ENCODE measurements at places on chromosomes 7 and 10.
A peak's percentile ranks its signal among the peaks of the same experiment; 100 is the strongest.

GRCh38 chr10:122021828-122022227, 32.9 kb downstream of the TACC2 start:
- DNase-seq: no peak

GRCh38 chr10:48464121-48464870, 140.6 kb downstream of the ARHGAP22 start:
- DNase-seq: no peak

DNA sequence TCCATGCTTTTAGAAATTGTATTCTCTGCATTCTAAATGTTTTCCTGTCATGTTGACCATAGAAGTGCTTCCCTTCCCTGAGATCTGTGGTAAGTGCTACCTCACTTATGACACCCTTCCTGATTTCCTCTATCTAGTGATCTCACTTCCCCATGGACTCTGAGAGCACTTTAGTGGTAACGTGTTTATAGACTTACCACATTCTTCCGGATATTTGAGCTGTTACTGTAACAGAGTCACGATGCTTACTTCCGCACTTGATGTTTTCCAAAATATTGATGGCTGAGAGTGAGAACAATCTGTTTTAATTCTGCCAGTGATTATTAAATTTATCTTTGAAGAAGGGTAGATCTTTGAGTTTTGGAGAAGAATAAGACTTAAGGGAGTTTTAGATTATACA, 60.1 kb upstream of the NAMPT start:
- no peak for DNase-seq

DNA sequence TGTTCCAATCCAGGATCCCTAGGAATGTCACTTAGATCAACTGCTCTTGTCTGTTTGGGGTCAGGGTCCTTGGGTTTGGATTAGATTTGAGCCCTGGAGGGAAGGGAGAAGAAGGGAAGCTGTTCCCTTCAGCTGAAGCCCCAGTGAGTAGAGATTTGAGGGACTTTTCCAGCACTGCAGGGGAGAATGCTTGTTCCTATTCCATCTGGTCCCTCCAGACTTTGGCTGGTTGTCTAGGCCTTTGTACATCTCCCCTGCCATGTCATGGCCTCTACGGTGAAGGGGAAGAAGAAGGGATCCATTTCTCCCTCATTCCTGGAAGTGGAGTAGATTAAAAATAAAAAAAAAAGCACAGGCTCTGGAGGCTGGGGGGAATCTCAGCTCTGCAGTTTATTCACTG, 11.1 kb downstream of the C10orf62 start:
- no peak for DNase-seq

DNA sequence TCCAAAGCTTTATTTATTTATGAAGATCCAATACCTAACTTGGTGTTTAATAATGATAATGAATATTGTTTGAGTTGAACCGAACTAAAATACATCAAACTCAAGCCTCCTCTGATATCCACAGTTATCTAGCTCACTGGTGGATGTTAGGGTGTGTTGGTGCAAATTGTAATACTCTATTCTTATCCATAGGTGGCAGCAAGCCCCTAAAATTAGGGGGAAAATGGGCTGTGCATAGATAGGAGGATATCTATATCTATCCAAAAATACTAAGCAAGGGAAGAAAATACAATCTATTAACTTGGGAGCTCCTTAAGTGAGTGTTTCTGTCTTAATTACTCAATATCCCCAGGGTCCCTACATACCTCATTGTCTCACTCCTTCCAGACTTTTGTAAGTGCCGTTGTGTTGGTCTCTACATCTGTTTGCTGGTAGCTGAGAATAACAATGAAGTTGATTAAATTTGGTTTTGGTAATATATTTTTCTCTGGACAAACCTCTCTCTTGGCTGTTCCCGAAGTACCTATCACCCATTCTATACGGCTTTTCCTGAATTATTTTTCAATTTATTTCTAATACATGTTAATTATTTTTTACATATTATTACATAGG, 55.0 kb upstream of the VWDE start:
- no peak for DNase-seq

DNA sequence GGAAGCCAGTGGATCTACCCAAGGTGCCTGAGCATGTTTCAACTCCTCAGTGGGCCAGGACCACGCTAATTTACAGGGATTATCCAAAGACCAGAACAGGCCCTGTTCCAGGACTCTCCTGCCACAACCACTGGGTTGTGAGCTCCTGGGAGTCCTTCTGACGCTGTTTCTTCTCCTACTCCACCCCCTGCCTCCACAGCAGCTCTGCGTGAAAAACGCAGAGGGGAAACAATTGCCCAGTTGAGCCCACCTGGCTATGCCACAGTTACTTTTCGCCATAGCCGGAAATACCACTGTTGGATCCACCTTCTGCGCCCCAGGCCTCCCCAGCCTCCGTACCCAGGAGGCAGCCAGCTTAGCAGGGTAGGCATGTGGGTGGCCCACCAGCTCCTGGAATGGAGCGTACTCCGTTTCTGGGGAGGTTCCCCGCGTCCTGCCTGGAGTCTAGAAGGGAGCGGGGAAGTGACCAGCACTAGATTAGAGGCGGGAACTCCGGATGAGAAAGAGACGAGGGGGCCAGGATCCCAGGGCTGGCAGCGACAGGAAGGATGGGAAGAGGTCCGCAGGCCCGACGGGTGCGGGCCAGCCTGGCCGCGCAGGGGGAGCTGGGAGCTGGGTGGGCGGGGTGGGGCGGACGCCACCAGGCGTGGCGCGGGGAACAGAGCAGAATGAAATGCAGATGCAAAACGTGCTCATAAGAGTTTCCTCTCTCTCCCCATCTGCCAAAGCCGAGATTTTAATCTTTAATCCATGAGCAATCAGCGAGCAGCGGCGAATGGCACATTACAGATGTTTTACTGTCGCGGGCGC, 32.1 kb upstream of the PAX2 start:
- no peak for DNase-seq

- DNase-seq: no peak
Observed at GRCh38 chr10:51915031-51915542, 215.7 kb upstream of the CSTF2T start.

DNA sequence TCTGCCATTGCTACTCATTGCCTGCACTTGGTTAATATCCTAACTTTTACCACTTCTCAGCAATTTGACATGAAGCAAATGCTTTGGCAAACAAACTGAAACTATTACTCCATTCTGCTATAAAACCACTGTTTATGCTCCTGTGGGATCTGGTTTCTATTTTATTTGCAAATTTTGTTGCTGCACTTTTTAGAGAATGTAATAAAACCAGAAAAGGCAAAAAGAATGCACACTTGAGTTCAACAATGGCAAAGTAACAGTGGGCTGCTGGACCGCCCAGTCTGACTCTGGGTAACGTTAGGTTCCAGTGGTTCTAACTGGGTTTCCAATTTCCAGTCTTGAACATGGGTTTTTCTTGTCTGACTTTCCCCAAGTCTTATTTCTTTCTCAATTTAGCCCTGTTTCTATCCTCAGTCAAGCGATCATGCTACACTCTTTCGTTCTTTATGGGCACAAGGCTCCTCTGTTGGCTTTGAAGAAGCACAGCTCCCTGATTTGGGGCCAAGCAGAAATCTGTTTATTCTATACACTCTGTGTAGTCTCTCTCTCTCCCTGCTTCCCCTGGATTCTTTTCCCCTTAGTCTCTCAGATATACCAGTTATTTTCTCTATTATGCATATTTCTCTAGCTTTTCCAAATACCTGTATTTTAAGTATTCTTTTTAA, 129.2 kb upstream of the FAM3C start:
- DNase-seq: no peak

- DNase-seq: no peak
Observed at GRCh38 chr10:32433542-32433941, 12.4 kb upstream of the CCDC7 start.

- no peak for DNase-seq
Observed at GRCh38 chr10:69492091-69492745, 41.0 kb downstream of the TSPAN15 start.

DNA sequence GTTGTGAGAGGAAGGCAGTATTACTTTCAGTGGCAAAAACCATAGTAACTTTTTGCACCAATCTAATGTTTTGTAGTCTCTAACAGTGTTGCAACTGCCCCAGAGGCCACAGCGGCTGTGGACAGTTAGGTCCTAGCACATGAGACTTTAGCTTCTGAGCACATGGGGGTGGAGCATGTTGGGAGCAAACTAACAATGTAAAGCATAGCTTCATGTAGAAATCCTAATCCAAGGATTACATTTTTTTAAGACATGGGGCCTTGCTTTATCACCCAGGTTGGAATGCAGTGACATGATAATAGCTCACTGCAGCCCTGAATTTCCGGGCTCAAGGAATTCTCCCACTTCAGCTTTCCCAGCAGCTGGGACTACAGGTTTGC, 49.0 kb downstream of the LAMB1 start:
- no peak for DNase-seq

- no peak for DNase-seq
Observed at GRCh38 chr7:135728136-135728669, at the start of gene SLC13A4. SLC13A4 (minus strand) TSS chr7:135728186; CDS start chr7:135727496, 690 bp downstream.

DNA sequence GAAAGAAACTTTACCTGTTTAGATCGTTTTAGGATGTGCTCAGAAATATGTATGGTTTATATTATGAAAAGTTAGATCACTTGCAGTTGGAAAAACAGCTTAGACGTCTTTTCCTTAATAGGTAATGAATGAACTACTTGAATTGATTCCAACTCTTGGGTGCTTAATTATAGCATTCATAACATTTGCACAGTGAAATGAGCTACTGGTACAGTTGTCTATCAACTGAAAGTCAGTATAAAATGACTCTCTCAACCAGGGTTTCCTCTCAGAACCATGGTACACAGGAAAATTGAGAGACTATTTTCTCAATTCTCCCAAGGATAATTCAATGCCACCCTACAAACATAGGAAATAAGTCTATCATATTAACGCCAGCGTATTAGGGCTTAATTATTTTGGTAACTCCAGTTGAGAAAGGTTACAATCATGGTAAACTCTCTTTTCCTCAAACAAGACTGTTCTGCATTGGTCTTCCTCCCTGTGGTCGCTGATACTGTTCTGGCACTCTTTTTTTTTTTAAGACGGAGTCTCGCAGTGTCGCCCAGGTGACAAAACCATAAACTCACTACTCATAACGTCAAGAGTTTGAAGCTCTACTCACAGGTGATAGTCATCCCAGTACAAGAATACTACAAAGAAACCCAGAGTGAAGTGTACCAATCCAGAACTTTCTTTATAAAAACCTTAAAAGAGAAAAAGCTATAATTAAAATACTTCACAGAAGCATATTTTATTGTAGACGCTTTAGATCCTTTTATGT, 2.0 kb downstream of the ANLN start:
- no peak for DNase-seq

- no peak for DNase-seq
Observed at GRCh38 chr7:27139334-27140125, 4.0 kb downstream of the HOXA5 start.

- DNase-seq: no peak
Observed at GRCh38 chr10:14573666-14574261, 200.9 kb downstream of the FAM107B start.

DNA sequence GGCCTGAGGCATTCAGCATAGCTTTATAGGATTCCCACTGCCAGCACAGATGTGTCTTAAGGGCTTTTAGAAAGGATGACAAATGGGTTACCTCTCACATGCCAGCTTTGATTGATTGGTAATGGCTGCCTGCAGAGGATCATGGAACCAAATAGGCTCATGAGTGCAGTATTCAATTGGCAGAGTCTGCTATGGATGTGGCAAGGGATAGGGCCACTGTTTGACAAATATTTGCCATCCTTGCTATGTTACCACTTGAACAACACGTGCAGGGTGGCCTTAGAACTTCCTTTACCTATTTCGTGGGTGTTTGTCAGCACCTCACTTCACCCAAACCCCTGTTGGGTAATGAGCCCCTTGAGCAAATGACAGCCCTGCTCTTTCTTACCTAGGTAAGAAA, 139.2 kb downstream of the C10orf105 start:
- no peak for DNase-seq

DNA sequence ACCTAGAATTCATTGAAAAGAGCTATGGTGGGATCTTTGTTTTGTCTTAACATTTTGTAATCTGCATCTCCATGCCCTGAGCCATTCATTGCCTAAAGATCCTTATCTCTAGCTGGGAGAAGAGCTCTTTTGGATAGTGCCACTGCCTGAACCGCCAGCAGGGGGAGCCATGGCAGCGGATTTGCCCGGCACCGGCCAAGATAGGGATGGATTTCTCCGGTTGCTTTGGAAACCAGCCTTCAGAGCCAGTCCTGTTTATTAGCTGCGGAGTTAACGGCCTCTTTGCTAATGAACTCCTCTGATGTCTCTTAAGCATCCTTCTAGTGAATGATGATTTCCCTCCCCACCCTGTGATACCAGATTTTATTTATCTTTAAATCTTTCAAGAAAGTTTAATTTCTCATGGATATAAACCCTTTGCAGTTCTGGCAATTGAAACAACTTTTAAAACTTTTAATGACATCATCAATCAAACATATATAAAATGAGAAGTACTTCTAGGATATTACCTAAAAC, 58.2 kb upstream of the LYZL2 start:
- peak; percentile 64 for DNase-seq

DNA sequence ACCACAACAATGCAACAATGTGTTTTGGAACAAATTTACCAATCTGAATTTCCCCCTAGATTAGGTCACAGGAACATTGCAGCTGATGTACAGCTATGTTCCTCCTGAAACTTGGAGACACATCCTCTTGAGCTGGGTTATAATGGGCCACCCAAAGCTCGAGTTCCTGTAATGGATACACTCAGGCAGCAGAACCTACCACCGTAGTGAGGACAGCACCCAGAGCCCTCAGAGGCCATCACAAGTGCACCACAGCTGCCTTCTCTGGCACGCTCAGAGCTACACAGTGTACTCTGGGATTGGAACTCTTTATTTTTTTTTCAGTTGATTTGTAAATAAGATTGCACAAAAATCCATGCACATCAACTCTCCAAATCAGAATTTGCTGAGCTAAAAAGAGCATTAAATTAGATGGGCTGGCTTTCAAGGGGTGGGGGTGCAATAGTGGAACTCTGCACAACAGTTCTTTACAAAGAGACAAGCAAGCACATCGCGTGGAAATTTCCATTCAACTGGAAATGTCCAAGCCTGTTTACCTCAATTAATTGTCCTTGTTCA, 56.7 kb downstream of the EGFR start:
- DNase-seq: no peak

GRCh38 chr7:40885503-40885902, 750.7 kb downstream of the SUGCT start:
- no peak for DNase-seq

DNA sequence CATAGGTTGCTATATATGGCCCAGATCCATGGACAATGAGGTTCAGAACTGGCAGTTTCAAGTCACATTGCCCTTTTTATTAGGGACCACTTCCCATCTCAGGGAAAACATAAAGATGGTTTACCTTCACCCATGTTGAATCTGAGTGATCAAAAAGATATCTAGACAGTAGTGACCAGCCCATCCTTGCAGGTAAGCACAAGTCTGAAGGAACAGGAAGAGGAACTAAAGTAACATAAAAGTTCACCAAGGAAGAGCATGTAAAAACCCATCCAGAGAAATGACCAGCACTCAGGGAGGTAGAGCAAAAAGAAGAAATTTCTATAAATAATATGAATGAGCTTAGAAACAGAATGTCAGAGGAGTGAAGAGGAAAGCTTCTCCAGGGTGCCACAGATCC, 382.5 kb downstream of the PARD3 start:
- DNase-seq: no peak

All from stimulated activated naive CD4-positive, alpha-beta T cell (primary cell).